ENCODE measurements at places on chromosomes 16 and 17.

DNA sequence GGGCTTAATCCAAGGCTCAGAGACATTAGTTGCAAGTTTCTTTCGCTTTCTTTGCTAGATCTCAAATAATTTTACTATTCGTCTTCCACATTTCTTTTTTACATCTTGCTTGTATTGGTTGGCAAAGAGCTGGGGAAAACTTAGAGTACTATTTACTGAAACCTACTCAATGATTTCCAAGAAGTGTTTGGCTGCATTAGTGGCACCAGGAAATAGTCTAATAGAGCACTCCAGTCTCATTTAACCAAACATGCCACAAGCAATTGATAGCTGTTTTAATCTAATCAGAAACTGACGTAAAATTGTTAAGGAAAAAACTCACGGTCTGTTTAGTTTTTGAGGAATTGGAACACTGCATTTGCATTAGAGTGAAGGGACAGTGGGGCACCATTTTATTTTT lies 29.0 kb downstream of the NUP93 start:
- DNase-seq = no peak

DNA sequence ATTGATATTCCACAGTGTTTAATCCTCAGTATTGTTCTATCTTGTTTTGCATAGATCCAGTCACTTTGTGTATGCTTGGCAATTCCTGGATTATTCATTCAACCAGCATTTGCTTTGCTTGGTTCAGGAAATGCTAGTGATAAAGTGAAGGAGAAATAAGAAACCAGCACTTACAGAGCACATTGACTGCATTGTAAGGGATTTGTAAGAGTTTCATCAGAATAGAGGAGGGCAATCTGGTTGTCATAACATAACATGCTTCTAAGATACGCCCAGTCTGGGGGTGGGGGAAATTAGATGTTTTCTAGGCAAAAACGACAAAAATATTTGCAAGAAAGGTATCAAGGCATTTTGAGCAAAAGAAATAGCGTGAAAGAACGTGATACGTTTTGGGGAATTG lies 40.4 kb downstream of the TNRC6A start:
- no peak for DNase-seq

DNA sequence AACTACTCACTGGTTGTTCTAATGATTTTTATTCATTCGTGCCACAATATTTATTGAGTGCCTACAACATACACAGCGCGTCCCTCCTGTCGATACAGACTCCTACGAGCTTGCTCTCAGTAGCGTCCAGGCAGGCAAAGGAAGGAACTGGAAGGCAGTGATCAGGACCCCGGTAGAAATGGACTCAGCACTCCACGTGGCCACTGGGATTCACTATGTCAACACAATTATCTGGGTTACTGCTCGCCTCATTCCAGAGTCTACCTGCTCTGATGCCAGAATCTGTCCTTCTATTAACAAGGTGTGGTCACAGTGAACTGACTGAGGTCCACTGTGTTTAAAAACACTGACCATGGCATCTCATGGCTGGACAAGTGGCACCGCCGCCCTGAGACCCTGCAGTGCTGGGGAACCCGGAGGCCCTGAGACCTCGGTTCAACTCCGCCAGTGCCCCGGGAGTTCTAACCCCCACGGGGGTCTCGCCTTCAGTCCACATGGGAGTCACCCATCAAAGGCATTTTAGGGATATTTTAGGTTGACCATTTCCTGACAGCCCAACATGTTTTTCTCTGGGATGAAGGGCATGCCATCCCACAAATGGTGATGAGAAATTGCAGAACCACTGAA lies 71.4 kb downstream of the ZFHX3 start:
- DNase-seq = no peak

DNA sequence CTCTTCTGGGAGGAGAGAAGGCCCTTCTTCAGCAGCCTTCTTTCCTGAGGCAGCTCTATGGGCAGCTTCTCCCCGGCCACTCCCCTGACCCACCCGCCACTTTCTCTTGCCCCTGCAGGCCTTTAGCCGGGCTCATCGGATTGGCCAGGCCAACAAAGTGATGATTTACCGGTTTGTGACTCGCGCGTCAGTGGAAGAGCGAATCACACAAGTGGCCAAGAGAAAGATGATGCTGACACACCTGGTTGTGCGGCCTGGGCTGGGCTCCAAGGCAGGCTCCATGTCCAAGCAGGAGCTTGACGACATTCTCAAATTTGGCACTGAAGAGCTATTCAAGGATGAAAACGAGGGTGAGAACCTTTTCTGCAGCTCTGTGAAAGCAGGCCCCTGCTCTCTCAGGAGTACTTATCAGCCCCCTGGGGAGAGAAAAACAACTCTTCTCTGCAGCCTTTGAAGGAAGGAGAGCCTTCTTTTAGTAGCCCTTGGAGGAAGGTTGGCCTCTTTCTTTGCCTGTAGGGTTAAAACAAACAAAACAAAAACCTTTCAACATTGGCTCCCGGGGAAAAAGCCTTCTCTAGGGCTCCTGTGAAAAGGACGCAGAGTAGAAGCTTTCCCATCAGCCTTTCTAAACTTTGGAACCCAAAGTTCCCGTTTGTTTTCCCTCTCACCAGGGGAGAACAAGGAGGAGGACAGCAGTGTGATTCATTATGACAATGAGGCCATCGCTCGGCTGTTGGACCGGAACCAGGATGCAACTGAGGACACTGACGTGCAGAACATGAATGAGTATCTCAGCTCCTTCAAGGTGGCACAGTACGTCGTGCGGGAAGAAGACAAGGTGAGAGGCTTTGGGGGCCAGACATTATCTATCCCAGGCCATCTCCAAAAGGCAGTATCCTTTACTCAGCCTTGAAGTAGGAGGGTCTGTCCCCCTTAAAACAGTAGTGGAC lies 12.7 kb downstream of the RNF227 start:
- DNase-seq = no peak

DNA sequence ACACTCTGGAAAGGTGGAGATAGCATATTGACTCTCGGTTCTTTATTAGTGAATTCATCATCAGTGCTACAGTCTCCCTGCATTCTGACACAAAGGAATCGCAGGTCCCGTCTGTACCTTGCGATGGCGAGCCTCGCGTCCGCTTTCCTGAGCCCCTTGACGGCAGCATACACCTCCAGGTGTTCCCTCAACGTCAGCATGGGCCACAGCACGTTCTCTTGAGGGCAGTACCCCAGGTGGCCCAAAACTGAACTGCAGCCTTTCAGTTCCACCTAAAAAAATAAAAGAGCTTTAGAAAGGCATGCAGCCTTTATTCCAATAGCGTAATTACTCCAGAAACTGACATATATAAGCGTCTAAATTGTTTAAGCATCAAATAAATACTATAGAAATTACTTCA lies 24.2 kb upstream of the ABCA9 start:
- no peak for DNase-seq

DNA sequence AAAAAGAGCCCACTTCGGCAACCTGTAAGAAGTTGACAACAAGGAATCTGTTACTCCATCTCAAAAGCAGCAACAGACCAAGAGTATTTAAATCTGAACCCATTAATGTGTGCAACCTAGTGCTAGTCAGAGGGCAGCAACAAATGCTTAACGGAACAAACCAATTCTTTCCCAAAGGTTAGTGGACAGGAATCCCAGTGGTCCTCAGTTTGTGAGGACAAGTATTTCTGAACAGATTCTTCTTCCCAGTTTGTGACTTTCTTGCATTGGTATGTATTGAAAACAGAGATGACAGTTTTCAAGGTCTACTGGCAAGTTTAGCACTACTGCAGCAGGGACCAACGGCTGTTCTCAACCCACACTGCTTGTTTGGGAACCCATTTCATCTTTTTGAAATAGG lies 2.9 kb downstream of the RPL26 start:
- no peak for DNase-seq

- DNase-seq = no peak
These were observed 14.2 kb upstream of the NFATC3 start for GRCh38 chr16:68070806-68071517.

DNA sequence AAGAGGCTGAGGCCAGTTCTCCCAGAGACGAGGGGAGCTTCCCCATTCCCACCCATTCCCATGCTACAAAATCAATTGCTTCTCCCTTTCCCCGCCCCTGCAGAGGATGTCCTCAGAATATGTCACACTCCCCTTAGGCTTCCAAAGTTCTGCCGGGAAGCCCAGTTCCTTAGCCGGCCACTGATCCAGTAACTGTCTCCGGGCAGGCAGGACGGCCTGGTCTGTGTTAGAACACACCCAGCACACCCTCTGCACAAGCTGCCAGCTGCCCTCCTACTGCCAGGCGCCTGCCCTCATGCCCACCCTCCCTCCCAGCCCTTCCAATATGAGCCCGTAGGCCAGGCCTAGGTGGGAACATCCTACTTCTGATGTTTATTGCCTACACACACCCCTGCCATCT lies 31.1 kb downstream of the SGSM2 start:
- no peak for DNase-seq

DNA sequence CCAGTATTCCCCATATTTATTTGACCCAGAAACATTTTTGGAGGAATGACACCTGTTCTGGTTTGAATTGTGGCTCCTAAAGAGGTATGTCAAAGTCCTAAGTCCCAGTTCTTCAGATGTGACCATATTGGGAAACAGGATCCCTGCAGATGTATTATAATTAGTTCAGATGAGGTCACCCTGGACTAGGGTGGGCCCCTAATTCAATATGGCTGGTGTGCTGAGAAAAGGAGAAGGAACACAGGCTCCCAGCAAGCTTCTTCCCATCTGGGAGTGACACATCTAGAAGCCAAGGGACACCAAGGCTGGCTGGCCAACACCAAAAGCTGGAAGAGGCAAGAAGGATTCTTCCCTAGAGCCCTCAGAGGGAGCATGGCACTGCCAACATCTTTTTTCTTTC lies 3.8 kb upstream of the GCSH start:
- DNase-seq = no peak

- no peak for DNase-seq
These were observed 69.8 kb upstream of the ANKFN1 start for GRCh38 chr17:56083475-56083874.

GRCh38 chr17:16939606-16940115 lies 32.3 kb downstream of the TNFRSF13B start:
- DNase-seq = no peak

DNA sequence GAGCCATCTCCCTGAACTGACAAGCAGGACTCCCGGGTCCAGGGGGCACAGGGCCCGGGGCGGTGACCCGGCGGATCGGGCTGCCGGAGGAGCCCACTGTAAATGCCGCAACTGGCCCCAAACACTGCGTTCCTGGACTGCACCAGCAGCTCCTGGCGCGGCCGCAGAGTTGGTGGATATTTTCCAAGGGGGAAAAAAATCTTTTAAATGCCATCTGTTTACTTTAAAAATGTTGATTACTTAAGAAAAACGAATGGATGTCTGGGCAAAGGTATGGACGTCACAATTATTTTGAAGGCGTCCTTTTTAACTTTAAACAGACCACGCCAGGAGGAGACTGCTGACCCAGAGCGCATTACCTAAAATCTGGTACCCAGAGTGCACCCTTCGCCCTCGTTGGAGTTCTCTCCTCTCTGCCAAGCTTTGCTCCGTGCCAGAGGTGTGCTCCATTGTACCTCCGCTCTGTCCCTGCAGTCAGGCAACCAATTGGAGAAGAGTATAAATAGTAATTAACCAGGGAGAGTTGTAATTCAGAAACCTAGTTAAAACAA lies 3.4 kb downstream of the HS3ST3B1 start:
- no peak for DNase-seq

DNA sequence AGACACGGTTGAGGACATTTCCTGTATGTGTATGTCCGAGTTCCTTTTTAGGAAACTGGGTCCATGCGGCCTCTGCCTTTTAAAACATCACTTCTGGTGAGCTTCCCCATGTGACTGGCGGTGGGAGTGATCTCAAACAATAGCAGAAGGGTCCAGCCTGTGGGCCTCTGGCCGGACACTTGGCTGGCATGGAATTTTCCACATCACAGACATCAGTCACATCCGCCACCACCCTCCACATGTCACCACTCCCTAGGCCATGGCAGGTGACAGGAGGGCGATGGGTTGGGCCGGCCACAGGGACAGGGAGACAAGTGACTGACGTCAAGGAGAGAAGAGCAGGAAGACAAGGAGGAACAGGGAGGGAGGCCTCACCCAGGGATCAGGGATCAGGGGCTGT lies 83.7 kb downstream of the DNAH17 start:
- no peak for DNase-seq

GRCh38 chr16:53817117-53817755 lies 113.3 kb downstream of the FTO start:
- DNase-seq = no peak

- no peak for DNase-seq
These were observed 19.9 kb downstream of the NCBP3 start for GRCh38 chr17:3826191-3826590.

DNA sequence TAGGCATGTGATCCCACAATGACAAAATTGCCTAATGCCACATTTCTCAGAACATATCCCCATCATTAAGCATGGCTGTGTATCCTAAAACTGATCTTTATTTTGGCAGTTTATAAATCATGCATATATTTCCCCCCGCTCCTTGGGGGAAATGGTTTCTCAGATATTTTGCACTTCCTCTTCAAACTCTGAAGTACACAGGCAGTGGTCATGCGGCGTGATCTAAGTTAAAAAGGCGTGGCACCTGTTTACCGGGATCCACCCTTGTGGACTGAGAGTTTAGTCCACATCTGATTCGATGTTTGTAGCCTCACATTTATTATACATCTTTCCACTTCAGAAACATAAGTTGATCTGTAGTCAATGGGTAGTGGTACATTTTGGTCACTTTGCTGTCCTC lies 51.4 kb downstream of the USP10 start:
- DNase-seq = no peak

GRCh38 chr17:51064061-51064735 lies 56.5 kb downstream of the SPAG9 start:
- no peak for DNase-seq

- no peak for DNase-seq
These were observed 11.5 kb downstream of the RMI2 start for GRCh38 chr16:11356573-11357331.

- DNase-seq = no peak
These were observed 9.0 kb downstream of the TMEM11 start for GRCh38 chr17:21204935-21205334.

DNA sequence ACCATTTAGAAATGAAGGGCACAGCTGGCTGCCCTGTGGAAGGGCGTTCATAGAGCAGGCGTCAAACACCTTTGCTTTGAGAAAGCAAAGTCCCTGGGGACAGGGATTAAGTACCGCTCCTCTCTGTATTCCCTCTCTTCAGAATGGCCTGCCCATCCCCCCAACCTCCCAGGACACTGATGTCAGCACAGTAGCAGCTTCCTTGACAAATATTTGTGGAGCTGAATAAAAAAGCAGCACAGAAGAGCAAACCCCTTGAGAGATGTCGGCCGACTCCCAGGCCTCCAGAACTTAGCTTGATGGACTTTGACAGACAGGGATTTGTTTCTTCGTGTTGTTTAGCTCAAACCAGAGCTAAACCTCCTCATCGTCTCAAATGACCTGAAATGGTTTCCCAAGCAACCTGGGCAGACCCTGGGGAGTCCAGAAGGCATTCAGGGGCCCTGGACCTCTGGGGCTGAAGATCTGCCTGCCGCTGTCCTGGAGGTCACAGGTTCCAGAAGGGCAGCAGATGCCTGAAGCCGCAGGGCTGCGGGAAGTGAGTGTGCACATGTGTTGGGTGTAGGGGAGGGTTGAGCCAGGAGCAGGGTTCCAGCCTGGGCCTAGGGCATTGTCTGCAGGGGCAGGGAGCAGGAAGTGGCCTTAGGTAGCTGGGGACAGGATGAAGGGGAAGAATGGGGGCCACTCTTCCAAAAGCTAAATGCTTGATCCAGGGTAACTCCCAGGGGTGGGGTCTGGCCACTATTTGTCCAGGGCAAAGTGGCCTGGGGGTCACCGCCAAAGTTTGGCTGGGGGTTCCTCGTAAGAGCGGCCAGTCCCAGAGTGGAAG lies 42.3 kb upstream of the NKD1 start:
- no peak for DNase-seq

GRCh38 chr16:49116873-49117272 lies 164.8 kb downstream of the CBLN1 start:
- no peak for DNase-seq

GRCh38 chr16:56122251-56122650 lies 69.0 kb upstream of the GNAO1 start:
- no peak for DNase-seq

Measured in lower leg skin (tissue), 4 donors.